ENCODE measurements at places on chromosomes 1 and 21. TPM values are rescaled to one million over a fixed set of nuclear protein-coding genes. Genes with fewer than 3 reads are reported as not detected.

- no peak for DNase-seq
Observed at GRCh38 chr1:52676249-52676903, 21.8 kb downstream of the COA7 start.

- no peak for DNase-seq
Observed at GRCh38 chr1:110229348-110230001, 19.4 kb downstream of the KCNC4 start.

- DNase-seq = no peak
Observed at GRCh38 chr1:20138346-20138745, 777 bp upstream of the PLA2G2F start.

DNA sequence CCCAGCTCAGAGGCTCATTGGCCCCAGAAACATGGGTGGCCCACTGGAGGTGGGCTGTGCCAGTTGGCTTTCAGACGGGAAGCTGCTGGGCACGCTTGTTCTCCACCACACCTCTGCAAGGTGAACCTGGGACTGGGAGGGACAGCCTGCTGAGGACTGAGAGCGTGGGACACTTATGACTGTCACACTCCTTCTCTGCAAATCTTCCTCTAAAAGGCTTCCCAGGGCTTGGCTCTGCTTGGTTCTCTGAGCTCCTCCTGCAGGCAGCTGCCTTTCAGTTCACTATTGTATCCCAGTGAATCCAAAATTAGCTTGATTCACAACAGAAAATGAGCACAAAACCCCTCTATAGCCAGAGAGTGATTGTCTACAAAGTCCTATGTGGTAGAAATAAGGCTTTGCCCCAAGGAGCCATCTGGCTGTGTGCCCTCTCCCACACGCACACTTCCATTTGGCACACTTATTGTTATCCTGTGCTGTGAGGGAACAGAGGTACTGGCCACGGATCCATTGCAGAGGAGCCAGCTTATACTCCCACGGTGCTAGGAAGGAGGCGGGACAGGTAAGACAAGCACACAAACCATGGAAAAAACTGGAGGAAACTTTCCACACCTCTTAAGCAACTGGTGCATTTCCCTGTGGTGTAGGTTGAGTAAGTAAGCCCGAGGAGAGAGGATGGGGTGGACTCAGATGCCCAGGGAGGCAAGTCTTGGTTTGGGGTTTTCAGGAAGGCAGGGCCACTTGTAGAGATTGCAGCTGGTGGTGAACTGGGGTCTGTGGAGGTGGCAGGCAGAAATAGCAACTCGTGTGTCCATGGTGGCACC is 18.9 kb upstream of the BTG2 start:
- no peak for DNase-seq

DNA sequence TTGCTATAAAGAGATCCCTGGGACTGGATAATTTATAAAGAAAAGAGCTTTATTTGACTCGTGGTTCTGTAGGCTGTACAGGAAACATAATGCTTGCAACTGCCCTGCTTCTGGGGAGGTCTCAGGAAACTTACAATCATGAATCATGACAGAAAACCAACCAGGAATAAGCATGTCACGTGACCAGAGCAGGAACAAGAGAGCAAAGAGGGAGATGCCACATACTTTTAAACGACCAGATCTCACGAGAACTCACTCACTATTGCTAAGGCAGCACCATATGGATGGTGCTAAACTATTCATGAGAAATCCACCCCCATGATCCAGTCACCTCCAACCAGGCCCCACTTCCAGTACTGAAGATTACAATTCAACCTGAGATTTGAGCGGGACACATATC is 49.8 kb upstream of the RCC1 start:
- DNase-seq = no peak

DNA sequence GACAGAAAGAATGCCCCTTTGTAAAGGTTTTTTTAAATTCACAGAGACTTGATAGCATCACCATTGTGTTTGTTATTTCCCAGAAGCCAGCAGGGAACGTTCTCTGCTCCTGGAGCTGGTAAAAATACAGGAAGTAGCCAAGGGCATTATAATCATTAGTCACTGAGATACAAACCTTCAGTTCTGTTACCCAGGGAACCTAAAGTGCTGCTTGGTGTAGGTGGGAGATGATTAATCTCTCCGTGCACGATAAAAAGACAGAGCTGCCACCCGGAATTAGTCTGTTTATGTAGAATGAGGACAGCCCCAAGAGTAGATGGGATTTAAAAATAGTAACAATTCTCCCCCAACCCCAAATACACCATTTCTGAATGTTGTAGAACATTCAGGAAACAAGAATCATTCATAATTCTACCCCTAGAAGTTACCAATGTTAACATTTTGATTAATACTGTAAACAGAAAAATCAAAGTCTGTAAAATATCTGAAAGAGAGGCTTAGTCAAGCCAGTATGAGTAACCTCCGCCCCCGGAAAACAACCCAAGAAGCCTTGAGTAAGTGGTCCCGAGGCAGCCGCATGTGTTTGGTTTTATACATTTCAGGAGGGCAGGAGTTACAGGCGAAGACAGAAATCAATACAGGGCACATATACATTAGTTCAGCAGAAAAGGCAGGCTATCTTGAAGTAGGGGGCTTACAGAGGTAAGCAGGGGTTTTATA is 45.3 kb upstream of the CTBS start:
- DNase-seq = no peak

- no peak for DNase-seq
Observed at GRCh38 chr21:45811136-45811535, 167.6 kb downstream of the PCBP3 start.

GRCh38 chr1:20891091-20891490 is 104.0 kb upstream of the HP1BP3 start:
- DNase-seq = no peak

GRCh38 chr1:236685205-236685916 is 938 bp upstream of the ACTN2 start:
- DNase-seq = no peak

DNA sequence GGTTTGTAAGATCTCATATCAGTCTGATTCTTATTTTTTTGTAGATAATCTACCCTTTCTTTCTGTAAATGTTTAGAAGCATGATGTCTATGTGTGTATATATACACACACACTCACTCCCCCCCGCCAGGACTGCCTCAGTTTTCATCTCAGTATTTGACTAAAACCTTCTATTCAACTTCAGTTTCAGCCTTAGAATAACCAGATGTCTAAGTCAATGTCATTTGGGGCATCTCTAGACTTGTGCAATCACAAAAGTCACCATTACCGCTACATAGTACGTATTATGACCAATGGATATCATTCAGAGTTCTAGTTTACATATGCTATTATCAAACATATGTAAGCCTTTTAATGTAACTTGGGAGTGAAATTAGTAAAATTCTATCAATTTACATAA is 53.3 kb upstream of the BOLA1 start:
- DNase-seq = no peak

DNA sequence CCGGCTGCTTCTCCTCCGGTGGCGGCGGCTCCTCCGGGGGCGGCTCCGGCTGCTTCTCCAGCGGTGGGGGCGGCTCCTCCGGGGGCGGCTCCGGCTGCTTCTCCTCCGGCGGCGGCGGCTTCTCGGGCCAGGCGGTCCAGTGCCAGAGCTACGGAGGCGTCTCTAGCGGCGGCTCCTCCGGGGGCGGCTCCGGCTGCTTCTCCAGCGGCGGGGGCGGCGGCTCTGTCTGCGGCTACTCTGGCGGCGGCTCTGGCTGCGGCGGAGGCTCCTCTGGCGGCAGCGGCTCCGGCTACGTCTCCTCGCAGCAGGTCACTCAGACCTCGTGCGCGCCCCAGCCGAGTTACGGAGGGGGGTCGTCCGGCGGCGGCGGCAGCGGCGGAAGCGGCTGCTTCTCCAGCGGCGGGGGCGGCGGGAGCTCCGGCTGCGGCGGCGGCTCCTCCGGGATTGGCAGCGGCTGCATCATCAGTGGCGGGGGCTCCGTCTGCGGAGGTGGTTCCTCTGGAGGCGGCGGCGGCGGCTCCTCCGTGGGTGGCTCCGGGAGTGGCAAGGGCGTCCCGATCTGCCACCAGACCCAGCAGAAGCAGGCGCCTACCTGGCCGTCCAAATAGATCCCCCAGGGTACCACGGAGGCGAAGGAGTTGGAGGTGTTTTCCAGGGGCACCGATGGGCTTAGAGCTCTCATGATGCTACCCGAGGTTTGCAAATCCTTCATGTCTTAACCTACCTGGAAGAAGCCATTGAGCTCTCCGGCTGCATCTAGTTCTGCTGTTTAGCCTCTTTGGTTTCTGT is 2.0 kb downstream of the LORICRIN start:
- DNase-seq = no peak

FLG gene
- total RNA-seq = not detected

AVPR1B gene
- not detected for total RNA-seq

CD1E gene
- not detected for total RNA-seq

SLAMF6 gene
- total RNA-seq = 0.30 TPM

SMIM1 gene
- total RNA-seq = not detected

Measured in tibial nerve (tissue), 4 donors.